Kidney (tissue), 22 donors: ENCODE measurements at places on chromosomes 4 and X. TPM values are rescaled to one million over a fixed set of nuclear protein-coding genes. Genes with fewer than 3 reads are reported as not detected.

AP1AR gene
- total RNA-seq, result 20.3 TPM

FOXP3 gene
- 2.0 TPM for total RNA-seq

DHX15 gene
- total RNA-seq, result 120 TPM

HS3ST1 gene
- 39.0 TPM for total RNA-seq

SPARCL1 gene
- 322 TPM for total RNA-seq

GPR173 gene
- total RNA-seq, result 5.4 TPM

COL4A5 gene
- 23.9 TPM for total RNA-seq

LRPAP1 gene
- total RNA-seq, result 204 TPM

GPRASP1 gene
- total RNA-seq, result 8.1 TPM

PPA2 gene
- total RNA-seq, result 84.9 TPM

RHOXF2B gene
- total RNA-seq, result not detected

RTL9 gene
- total RNA-seq, result not detected

XAGE1B gene
- not detected for total RNA-seq

USP51 gene
- 4.6 TPM for total RNA-seq

IL1RAPL1 gene
- 0.19 TPM for total RNA-seq

CENPVL3 gene
- not detected for total RNA-seq

KLHL34 gene
- 0.09 TPM for total RNA-seq

CCSER1 gene
- total RNA-seq, result 26.8 TPM

NOX1 gene
- not detected for total RNA-seq

MAGIX gene
- total RNA-seq, result 11.6 TPM
